ENCODE measurements at places on chromosomes 1 and 21.
A peak's percentile ranks its signal among the peaks of the same experiment; 100 is the strongest.

DNA sequence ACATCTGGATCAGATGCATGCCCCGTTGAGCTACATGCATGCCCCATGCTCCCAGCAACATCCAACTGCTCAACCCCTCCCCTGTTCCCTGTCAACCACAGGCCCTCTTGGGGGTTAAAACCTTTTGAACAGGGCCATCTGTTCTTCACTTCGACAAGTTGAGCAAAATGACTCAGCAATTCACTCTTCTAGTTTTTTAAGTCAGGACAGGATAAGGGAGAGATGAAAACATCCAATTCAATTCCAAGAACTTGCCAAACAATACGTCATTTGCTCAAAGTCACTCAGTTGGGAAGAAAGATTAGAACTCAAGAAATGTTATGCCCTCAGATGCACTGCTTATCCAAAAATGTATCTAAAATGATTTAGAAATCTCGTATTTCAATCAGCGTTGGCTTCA lies 46.1 kb upstream of the MTF2 start:
- DNase-seq = no peak

DNA sequence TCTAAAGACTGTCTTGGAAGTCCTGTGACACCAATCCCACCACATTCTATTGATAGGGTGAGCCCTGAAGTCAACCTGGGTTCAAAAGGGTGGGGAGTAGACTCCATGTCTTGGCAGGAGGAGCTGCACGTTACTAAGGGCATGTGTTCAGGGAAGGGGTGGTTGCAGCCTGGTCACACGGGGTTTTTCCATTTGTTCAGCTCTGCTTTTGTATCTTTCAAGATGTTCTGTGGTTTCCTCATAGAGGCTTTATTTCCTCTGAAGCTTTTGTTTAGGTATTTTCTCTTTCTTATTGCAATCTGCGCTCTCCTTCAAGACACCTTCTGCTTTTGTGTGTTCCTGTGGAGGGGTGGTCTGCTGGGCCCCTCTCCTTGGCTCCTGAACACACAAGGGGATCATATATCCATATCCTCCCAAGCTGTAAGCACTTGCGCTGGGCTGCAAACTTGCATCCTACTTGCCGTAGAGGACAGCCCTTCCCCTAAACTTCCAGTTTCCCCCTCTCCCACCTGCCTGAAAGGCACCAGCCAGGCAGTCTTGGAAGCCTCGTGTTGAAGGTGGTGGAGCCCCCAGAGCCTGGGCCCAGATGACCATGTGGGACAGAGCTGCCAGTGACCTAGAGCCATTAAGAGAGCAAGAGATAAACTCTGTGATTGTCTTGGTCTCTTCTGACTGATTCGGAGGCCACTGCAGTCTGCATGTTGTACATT lies 62.5 kb upstream of the TRAPPC10 start:
- no peak for DNase-seq

DNA sequence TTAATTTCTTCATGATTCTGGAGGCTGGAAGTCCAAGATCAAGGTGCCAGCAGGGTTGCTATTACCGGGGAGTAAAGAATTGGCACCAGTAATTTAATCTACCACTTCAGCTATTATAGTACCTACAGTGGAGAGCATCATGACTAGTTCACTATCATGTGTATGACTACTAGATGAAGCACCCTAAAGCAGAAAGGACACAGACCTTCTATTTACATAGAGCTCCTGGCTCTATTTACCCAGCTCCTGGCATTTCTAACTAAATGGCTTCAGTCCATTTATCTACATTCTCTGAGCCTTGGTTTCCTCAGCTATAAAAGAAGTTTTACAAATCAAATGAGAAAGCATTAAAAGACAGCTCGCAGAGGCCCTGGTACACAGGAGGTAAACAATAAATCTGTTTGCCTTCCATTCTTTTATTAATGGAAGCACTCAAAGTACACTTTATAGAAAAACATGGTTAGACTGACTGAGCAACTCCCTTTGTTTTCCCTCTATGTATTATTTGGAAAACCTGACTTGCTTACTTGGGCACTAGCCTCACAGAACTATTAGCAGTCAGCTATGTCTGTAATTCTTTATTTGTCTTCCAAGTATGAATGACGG lies 203.0 kb downstream of the SLC35F3 start:
- no peak for DNase-seq

- no peak for DNase-seq
These were observed 246.4 kb upstream of the MAP1LC3C start for GRCh38 chr1:242245255-242245654.

DNA sequence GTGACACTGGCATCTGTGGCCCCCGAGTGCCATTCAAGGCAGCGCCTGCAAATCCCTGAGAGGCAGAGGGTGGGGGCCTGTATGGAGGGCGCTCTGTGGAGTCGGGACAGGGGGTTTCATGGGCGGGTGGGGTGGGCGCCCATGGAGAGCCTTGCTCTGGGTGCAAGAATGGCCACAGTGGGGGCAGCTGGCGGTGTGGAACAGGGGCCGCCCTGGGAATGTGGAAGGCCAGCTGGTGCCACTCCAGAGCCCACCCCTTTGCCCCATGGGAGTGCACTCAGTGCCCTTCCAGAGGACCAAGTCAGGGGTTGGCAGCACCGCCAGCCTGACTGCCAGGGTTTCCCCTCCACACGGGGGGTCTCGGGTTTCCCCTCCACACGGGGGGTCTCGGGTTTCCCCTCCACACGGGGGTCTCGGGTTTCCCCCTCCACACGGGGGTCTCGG lies 55.0 kb upstream of the TRAPPC10 start:
- no peak for DNase-seq

DNA sequence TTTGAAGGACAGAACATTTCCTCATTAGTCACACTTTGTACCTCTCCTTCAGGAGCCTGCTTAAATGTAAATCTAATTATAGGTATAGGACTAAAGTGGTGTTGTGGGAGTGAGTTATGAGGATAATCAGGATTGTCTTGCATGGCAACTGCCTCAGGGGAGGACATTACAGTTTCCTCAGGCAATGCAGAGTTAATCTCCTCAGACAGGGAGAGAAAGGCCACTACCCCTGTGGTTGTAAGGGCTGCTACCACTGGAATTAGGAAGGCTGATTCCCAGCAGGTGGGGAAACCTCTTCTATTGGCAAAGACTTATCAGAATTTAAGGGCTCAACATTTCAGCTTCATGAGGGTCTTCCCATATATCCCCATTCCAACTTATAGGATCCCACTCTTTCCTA lies 286.8 kb upstream of the PBX1 start:
- no peak for DNase-seq

DNA sequence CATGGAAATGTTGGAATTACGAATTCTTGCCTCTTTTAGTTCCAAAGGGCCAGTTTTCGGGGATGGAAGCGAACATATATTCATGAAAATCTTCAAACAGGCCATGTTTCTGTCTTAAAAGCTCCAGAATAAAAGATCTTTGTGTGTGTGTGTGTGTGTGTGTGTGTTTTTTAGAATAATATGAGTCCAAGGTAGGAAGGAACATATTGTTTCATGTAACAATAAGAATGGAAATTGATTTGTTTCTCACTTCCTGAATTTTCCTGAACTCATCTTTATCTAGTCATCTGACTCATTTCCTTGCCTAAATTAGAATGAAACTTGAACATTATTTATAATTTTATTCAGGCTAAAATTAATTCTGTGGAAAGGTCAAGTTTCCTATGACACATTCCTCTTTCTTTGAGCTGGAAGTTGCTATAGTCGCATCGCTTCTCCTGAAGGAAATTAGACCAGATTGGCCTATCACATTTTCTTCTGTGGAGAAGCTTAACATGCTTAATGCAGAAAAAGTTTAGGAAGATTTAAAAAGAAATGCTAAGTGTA lies 805.1 kb upstream of the ADAMTS5 start:
- no peak for DNase-seq

DNA sequence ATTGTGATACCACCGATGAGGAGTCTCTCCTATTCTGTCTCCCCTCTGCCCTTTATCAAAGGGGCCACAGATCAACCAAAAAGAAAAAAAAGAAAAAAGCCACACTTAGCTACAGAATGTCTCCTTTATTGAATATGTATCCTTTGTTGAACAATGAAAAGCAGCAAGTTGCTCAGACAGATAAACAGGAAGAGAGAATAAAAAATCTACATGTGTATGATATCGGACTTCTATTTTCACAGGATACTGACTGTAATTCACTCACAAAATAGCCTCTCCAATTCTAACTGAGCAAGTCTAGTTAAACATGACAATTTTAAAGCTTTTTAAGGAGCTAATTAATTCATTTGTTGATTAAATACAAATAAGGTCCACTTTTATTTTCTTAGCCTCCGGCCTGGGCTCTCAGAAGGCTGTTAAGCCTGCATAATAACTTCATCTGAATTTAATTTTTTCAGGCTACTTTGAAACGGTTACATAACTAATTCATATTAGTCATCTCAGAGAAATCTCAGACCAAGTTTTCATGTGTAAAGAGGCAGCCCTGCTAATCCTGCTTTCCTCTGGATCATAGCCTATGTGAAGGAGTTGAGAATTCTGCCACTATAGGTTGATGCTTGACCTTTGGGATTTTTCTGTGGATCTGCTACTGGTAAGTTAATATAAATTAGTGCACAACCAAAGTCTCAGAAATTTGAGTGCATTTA lies 304.1 kb upstream of the NR5A2 start:
- DNase-seq = no peak

- DNase-seq = no peak
These were observed 48.5 kb downstream of the RGS7 start for GRCh38 chr1:241308471-241308870.

DNA sequence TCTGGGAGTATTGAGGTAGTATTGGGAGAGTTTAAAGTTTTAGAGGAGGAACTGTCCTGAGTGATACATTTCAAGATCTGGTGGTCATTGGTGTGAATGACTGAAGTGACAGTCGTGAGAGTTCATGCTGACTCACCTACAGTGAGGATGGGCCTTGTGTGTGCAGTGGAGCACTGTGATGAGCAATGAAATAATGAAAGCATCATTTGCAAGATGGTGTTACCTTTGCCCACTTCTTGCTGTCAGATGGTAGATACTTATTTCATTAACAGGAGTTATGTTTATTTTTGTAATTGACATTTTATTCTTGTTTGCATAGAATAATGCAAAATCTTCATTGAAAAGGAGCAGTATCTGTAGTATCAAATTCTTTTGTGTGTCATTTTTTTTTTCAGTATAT lies 29.0 kb downstream of the POU2F1 start:
- DNase-seq = no peak

DNA sequence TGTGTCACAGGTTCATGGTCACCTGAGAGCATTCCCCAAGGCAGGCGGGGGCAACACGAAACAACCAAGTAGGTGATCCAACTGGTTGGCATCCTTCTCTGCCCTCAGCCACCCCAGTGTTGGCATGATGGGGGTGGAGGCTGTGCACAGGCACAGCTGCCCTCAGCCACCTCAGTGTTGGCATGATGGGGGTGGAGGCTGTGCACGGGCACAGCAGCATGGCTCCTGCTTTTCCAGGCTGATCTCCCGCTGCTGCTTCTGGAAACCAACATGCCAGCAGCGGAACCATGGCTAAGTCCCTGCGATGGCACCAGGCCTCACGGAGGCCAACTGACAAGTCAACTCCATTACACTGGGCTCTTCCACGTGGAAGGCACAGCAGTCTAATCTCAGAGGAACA lies 447.8 kb downstream of the PTPRU start:
- no peak for DNase-seq

GRCh38 chr1:39528082-39528481 lies 36.6 kb downstream of the BMP8A start:
- DNase-seq = no peak

GRCh38 chr1:224565186-224565585 lies 50.9 kb upstream of the CNIH3 start:
- DNase-seq = no peak

GRCh38 chr1:906600-907420 lies 16.9 kb upstream of the SAMD11 start:
- DNase-seq = peak; percentile 58

- no peak for DNase-seq
These were observed 31.2 kb upstream of the COL6A2 start for GRCh38 chr21:46066591-46067331.

GRCh38 chr21:35926003-35926740 lies 134.2 kb downstream of the SETD4 start:
- DNase-seq = no peak

- no peak for DNase-seq
These were observed 288.0 kb downstream of the HMCN1 start for GRCh38 chr1:186022184-186022583.

- no peak for DNase-seq
These were observed 17.2 kb downstream of the DAP3 start for GRCh38 chr1:155706139-155706538.

DNA sequence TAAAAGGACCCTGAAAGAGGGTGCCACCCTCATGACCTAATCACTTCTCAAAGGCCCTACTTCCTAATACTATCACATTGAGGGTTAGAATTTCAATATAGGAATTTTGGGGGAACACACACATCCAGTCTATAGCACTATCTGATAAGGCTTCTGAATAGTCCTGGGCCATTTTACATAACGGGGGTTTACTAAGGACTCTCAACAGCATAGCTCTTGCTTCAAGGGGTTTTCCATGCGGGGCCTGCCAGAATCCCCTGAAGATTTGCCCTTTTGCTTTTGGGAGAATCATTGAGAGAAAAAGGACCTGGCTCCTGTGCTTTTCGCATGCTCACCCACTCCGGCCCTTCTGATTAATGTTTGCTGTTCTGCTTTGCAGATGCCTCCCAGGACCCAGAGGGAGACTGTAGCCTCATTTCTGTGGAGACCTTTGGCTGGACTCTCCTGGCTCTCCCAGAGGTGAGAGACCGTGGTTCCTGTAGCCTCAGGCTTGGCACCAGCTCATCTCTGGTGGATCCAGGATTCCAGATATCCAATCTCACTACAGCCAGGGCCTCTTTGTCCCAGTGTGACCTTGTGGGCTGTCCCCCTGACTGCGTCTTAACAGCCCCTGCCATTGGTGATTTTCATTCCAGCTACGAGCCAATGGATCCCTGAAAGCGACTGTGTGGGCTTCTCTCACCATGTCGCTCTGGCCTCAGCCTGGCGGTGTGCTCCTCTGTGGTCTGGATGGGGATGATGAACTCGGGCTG lies 72.6 kb downstream of the DDR2 start:
- no peak for DNase-seq

- DNase-seq = peak; percentile 49
These were observed 85.5 kb upstream of the CACNA1E start for GRCh38 chr1:181397845-181398244.

DNA sequence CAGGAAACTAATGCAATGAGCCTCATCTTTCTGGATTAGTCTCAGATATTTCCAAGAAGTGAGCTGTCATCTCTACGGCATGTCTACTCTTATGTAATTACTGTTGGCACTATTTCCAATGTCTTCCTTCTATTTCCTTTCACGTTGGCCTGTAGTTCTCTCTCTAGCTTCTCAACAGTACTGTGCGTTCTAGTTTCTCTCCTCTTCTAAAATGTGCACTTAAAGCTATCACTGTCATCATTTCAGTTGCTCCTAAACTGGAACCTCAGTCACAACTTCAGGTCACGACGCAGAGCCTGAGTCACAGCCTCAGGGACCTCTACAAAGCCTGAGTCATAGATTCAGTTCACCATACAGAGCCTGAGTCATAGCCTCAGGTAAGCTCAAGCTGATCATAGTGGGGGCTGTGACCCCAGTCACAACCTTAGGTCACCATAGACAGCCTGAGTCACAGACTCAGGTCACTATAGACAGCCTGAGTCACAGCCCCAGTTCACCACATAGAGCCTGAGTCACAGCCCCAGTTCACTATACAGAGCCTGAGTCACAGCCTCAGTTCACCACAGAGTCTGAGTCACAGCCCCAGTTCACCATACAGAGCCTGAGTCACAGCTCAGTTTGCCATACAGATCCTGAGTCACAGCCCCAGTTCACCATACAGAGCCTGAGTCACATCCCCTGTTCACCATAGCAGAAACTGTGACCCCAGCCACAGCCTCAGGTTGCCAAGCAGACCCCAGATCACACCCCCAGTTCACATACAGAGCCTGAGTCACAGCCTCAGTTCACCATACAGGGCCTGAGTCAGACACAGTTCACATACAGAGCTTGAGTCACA lies 13.0 kb downstream of the WNT9A start:
- DNase-seq = no peak

All from GM19239 (cell line).